ENCODE measurements at places on chromosomes 2 and 18. TPM values are rescaled to one million over a fixed set of nuclear protein-coding genes. Genes with fewer than 3 reads are reported as not detected.

UGT1A8 gene
- total RNA-seq, result 0.18 TPM

FLACC1 gene
- 13.2 TPM for total RNA-seq

NPHP1 gene
- 1.5 TPM for total RNA-seq

GRCh38 chr2:138066139-138066806, 102.0 kb downstream of the HNMT start:
- DNase-seq, result no peak
